ENCODE measurements at places on chromosomes 5 and 9.

DNA sequence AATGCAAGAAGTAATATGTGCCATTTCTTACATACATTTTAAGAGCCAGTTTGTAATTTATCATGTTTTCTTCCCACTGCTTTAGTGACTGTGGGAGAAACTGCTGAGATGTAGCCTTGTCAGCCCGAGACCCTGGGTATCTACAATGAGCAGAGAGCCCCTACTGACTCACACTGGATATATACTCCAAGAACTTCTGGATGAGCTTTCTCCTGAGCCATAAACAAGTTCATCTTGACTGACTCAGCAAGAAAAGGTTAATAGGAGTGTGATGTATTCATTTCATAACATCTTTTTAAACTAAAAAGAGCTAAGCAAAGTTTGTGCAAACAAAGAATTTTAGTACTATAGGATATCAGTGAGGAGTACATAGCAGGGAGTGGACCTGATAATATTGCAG lies 182.5 kb downstream of the EDIL3 start:
- DNase-seq, result no peak

DNA sequence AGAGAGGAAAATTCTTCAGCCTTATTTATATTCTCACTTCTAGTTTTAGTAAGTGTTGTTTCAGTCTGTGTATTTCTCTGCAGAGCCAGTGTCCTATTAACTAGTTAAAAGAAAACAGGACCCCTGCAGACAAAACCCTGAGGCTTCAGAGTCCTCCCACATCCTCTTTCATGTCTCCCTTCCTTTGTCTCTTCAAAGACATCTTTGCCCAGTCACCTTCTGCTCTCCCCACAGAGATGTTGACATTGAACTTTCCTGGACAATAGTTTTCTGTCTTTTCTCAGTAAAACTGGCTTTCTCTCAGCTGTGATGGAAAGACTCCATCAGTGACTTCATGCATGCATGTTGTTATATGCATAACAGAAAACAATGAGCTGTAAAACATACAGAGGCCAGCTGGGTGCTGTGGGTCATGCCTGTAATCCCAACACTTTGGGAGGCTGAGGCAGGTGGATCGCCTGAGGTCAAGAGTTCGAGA lies 20.2 kb downstream of the GRAMD2B start:
- no peak for DNase-seq

- DNase-seq, result no peak
Measured at GRCh38 chr9:121607434-121608167, 43.8 kb upstream of the DAB2IP start.

DNA sequence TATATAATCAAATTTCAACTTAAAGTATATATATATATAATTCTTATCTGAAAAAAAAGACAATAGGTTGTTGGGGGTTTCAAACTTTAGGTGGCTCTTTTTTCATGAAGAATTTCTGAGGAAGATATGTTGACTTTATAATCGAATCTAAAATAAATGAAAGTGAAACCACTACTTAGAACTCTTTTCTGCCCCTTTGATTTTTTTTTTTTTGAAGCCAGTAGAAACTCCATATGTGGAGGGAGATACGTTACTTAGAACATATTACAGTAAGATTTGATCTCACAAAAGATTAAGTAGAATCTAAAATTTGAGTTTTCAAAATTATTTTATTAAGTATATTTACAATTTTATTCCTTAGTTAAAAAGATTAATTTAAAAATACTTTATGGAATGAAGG lies 96.9 kb downstream of the ATG10 start:
- no peak for DNase-seq

- no peak for DNase-seq
Measured at GRCh38 chr5:141965071-141965470, 3.8 kb upstream of the RNF14 start.

DNA sequence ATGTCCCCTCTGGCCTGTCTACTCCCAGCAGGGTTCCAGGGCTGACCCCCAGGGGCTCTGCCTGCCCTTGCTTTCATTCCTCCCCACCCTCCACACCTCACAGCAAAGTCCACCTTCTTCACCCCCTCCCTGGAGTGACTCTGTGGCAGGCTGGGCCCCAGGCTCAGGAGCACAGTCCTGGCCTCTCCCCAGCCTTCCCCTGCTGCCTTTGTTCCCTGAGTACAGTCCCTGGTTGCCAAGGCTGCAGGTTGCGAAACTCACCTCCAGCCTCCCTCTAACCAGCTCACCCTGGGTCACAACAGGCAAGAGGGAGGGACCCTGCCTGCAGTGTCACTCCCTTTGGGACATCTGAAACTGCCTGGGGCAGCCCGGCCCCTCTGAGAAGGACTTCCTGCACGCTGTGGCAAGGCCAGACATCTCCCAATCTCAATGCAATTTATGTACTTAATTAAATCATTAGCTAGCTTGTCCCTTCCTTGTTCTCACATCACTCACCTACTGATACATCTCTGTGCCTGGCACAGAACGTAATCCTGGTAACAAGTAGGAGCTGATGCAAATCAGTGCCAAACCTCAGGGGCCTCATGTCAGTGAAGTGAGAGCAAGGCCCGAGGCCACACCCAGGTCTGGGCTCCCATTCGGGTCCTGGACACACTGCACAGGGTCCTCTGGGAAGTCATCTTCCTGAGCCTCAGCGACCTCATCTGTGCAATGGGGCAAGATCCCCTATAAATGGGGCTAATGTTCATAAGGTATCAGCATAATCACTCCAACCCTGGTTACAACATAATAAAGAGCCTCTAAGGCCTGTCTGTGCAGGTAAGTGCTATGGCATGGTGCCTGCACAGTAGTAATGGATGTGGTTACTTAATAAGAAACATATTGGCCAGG lies 27.3 kb upstream of the TRIM14 start:
- no peak for DNase-seq

DNA sequence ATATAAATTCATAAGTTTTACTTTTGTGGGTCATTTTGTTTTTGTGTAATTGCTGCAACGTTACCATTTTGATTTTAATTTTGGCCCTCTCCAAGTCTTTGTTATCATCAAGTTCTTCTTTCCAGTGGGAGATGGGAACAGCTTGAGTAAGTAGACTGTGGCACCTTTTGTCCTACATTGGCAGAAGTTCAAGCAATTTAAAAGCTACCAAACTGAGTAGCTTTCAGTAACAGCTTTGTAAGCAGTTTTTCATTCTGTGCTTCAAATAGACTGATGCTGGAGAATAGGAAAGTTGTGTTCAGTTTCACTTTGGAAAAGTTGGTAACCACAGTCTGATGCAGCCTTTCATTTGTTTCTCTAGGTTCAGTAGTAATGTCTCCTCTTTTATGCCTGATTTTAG lies 47.8 kb upstream of the TMED7 start:
- DNase-seq, result no peak

DNA sequence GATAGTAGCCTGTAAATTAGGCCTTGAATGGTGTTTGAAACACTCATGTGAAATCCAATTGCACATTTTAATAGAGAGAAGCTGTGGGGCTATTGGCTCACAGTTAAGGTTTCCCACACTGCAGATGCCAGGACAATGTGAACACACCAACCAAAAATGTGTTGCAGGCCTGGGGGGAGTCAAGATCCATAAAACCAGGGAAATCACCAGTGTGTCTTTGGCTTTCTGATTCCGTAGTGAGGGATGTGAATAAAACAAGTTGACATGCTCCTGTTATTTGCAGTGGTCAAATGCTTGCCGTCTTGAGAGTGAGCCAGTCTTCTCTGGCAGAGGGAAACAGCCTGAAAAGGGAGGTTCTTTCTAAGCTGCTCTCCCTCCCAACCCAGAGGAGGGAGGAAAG lies 79.0 kb downstream of the ZNF462 start:
- no peak for DNase-seq

- DNase-seq, result no peak
Measured at GRCh38 chr9:130846487-130847305, 11.6 kb downstream of the ABL1 start.

- no peak for DNase-seq
Measured at GRCh38 chr9:117815948-117816347, 111.7 kb downstream of the TLR4 start.

GRCh38 chr5:74352256-74352655 lies 288.3 kb downstream of the ENC1 start:
- no peak for DNase-seq

- DNase-seq, result peak; percentile 38
Measured at GRCh38 chr5:65481171-65481581, 544 bp downstream of the ADAMTS6 start.

DNA sequence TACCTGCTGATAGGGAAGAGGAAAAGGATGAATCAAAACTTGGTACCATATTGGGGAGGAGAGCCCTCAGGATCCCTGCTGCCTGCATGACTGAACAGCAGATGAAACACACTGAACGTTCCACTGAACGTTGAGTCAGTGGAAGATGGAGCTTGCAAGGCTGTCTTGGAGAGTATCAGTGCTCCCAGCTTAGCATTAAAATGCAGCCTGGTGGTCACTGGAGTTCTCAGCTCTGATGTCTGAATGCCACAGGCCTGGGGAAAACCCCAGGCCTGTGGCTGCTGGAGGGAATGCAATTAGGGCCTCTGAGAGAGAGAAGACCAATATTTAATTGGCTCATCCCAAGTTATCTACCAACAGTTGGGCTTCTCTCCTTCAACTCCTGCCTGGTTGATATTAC lies 54.5 kb downstream of the PDE4D start:
- no peak for DNase-seq

DNA sequence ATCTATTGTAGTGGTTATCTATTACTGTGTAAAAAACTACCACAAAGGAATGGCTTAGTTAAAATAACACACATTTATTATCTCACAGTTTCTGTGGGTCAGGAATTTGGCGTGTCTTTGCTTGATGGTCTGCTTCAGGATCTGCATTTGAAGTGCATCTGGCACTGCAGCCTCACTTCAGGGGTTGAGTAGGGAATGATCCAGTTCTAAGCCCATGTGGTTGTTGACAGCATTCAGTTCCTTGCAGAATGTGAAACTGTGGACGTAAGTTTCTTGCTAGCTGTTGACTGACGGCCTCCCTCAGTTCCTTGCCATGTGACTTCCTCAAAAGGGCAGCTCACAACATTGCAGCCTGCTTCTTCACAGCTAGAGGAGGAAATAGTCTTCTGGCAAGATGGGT lies 2.1 kb upstream of the OGN start:
- DNase-seq, result no peak

DNA sequence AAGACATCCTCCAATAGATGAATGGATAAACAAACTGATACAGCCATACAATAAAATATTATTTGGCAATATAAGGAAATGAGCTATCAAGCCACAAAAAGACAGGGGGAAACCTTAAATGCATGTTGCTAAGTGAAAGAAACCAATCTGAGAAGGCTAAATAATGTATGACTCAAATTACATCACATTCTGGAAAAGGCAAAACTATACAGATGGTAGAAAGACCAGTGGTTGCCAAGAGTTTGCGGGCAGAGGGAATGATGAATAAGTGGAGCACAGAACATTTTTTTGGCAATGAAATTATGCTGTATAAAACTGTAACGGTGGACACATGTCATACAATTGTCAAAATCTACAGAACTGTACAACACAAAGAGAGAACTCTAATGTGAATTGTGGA lies 63.3 kb downstream of the CSF2 start:
- DNase-seq, result no peak

- no peak for DNase-seq
Measured at GRCh38 chr9:127541865-127542264, 70.2 kb upstream of the STXBP1 start.

DNA sequence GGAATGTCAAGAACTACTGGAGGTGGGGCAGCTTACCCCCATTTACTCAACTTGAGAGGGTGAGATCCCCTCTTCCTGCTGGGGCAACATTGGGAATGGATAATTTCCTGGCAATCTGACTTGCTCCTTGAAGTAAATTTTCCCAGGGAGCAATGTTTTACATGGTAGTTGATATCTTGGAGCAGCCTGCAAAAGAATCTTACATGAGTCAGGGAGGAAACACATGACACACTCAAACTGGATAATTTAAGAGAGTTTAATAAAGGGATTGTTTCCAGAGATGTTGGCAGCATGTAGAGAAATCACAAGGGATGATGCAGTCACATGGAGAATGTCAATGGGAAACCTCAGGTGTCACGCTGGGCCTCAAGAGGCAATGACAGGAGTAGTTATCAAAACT lies 212.5 kb downstream of the GAS1 start:
- no peak for DNase-seq

DNA sequence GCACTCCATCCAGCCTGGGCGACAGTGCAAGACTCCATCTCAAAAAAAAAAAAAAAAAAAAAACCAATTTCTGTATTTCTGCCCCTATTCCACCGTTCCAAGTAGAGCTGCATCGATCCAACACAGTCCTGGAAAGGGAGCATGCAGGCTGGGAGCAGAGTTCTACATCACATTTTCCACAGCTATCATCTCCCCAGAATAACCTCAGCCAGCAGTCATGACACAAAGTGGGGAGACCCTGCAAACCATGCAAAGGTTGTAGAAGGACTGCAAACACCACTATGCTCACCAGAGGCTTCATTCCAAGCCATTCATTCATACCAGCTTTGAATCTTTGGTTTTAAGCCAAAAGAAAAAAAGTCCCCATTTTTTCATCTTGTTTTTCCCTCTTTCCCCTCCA lies 20.8 kb upstream of the ZNF354A start:
- no peak for DNase-seq

GRCh38 chr5:181222630-181223057 lies 437 bp upstream of the TRIM41 start:
- DNase-seq, result no peak

DNA sequence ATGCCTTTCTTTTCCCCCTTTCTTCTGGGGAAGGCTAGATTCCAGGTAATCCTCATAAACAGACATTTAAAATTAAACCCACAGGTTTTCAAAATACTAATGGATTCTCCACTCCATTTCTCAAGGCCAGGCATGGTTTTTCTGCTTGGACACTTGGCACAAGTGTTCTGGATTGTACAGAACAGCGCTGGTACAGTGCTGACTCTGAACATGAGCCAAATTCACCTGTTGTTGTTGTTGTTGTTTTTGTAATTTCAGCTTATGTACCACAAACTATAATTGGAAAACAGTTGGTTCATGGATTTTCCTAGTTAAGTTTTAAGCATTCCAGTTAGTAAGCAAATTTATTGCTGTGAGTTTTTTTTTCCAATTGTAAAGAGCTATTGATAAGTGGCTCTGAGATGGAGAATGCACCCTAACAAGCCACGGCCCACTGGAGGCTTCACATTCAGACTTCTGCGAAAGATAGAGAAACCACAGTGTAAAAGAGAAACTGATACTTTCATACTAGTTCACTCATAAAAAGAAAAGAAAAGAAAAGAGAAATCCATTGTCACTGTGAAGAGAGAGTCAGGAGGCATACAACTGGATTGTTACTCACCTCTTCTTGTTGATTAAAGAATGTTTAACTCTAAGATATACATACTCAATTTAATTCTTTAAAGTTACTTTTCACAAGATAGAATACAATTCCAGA lies 16.2 kb upstream of the ITGA1 start:
- DNase-seq, result no peak

- DNase-seq, result no peak
Measured at GRCh38 chr9:107827884-107828283, 338.3 kb upstream of the KLF4 start.

GRCh38 chr5:52554293-52554692 lies 233.4 kb upstream of the ITGA1 start:
- no peak for DNase-seq

GRCh38 chr5:127326431-127326830 lies 35.8 kb downstream of the MEGF10 start:
- DNase-seq, result no peak

- DNase-seq, result no peak
Measured at GRCh38 chr5:158212917-158213316, 354.0 kb upstream of the CLINT1 start.

- no peak for DNase-seq
Measured at GRCh38 chr5:55897206-55897894, 46.2 kb downstream of the IL31RA start.

All from erythroblast (primary cell).